Activated gamma-delta T cell treated with anti-CD3 and anti-CD28 coated beads, Interleukin-2, amount 50 U/mL, for 16 hours (primary cell): ENCODE measurements at places on chromosomes 2 and 18.

DNA sequence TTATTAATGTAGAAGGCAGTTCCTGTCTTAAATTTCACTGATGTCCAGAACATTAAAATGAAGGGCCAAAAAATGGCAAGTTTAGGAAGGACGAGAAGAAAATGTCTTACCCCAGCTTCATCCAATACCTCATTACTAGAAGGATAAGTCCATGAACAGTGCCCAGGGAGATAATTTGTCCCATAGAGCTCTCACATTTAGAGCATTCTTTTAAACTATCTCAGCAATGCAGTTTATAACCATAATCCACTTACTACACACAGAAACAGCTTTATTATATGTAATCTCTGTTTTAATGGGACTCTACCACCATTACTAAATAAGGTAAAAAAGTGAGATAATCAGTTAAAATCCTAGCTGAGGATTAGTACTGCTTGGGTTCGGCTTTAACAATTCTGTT lies 142.5 kb downstream of the PARD3B start:
- no peak for DNase-seq

GRCh38 chr2:467543-467891 lies 179.6 kb upstream of the ALKAL2 start:
- no peak for DNase-seq

DNA sequence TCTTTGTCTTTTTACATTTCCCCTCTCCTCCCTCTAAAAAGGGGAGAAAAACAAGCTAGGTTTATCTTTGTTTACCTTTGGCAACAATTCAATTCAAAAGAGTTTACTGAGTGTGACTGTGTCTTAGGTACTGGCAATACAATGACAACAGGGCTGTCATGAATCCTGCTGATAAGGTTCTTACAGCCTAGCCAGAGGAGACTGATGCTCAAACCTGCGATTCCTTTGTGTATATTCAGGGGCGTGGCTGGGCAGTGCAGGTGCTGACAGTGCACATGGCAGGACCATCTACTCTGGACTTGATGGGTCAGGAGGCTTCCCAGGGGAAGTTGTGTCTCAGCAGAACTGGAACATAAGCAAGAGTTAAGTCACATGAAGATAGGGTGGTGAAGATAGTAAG lies 23.2 kb upstream of the TTN start:
- no peak for DNase-seq

DNA sequence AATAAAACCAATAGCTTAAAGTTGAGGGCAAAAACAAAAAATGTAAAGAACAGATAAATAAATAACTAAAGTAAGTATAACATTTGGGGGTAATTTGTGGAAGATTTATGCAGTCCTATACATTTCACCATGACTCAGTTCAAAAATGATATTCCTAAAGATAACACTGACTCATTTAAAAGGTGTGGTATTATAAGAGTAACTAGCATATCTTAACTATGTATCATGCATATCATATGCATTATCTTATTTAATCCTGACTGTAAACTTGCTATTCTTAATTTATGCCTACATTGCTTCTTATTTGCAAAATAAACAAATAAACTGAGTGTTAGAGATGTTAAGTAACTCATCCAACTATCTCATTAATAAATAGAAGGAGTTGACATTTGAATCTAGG lies 726.5 kb upstream of the PKDCC start:
- DNase-seq: no peak

DNA sequence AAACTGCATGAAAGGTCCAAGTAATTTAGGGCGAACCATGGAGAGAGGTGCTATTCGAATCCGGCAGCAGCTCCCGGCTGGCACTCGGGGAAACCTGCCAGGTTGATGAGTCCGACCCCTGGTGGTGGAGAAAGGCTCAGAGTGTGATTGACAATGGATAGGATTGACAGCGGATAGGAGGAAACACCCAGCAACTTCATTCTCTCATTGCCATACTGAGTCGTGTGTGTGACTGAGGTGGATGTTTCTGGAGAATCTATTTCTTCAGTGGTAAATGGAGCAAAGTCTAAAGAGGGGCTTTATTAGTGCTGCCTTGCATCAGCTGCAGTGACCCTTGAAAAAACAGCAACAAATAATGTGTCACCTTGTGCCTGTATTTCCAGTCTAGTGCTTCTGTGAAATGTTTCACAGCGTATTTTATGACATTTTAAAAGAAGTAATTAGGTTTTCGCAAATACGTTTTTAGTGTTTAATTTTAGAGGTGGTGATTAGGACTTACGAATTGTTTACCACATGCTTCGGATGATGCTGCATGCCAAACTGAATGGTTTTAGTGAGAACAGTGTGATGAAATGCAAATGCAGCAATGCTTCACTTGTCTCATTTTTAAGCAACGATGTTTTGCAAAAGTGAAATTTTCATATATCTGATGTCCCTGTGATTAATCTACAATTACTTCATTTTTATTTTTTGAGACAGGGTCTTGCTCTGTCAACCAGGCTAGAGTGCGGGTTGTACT lies 102.0 kb downstream of the DCDC2C start:
- no peak for DNase-seq

DNA sequence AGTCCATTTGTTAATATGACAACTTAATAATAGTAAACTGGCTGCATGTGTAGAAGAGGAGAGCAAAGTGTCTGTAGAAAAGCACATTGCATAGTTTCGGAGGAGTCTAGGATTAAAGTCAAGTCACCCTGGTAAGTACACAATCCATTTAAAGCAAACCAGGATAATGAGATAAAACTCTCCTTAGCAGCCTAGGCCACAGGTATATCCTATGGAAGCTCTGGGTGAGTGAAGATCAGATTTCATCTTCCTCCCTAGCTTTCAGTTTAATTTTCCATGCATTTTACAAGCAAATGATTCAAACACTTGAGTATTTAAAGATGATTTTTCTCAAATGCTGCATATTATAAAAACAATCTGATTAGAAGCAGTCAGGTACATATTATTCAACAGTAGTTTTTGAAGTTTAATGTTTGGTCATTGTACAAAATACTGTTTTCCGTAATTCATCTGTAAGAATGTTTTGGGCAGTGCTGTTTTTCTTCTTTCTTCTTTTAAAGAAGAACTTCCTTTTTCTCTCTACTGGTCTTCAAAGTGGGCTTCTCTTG lies 10.2 kb downstream of the CERS6 start:
- no peak for DNase-seq

GRCh38 chr2:215850380-215850779 lies 163.0 kb downstream of the MREG start:
- no peak for DNase-seq

DNA sequence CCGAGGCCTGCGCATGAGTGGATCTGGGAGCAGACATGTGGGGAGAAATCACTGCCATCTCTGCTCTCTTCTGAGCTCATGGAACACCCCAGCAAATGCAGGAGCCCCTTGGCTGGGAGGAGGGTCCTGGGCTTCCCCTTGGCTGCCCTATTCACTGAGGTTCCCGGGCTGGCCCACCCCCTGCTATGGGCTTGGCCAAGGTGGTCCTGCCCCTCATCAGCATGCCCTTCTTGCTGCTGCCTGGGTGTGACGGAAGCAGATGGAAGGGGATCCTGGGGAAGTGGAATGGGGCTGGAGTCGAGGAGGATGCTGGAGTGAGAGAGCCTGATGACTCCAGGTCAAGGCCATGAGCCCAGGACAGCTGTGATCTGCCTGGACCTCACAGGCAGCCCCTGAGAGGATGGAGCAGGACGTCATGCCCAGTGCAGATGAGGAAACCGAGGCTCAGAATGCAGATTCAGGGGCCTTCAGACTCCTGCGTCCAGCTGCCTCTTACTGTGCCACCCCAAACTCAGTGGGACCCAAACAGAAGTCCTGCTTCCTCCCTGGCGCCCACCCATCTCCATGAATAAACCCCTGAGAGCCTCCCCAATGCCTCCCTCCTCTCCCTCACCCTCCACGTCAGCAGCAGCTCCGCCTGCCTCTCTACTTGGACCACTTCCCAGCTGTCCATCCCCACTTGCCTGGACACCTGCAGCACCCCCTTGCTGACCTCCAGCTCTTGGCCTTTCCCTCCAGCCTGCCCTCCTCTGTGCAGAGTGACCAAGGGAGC lies 4.0 kb downstream of the SNED1 start:
- DNase-seq: no peak

DNA sequence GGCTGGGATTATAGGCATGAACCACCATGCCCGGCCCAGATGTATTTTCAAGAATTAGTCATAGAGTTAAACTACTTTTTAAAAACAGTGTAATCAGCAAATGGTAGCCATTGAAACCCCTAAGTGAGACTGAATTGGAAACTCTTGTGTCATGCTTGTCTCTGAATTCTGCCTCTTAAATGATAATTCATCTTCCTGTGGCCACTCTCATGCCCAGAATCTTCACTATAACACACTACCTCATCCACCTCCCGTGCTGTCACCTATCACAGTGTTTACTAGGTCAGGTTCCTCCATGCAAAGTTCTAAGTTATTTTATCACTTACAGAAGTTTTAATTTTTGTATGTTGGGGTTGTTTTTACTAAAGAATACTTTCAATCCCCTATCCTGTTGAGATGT lies 197.5 kb downstream of the PHLPP1 start:
- DNase-seq: no peak
